T-helper 1 cell treated with Interleukin-12 subunit alpha and Interleukin-12 subunit beta and Interleukin-4 antibody, amounts not matched to agents 30 ng/mL and 1 ng/mL, for 36 hours (primary cell): ENCODE measurements at places on chromosomes 6 and 20. TPM values are rescaled to one million over a fixed set of nuclear protein-coding genes. Genes with fewer than 3 reads are reported as not detected.

The IL17A gene
- not detected in 2 replicates for total RNA-seq

The C20orf141 gene
- total RNA-seq = not detected in 2 replicates

The ARMH2 gene
- 0.78 and 1.6 TPM in 2 replicates for total RNA-seq

The SPDEF gene
- total RNA-seq = not detected in 2 replicates

The SLC17A1 gene
- total RNA-seq = 0.15 TPM in 1 of 2 replicates, not detected in the other

The SNPH gene
- total RNA-seq = 6.1 and 6.8 TPM in 2 replicates

The IL17F gene
- 0.42 and 1.5 TPM in 2 replicates for total RNA-seq

The PARD6B gene
- 4.5 and 5.2 TPM in 2 replicates for total RNA-seq

The KHDRBS2 gene
- total RNA-seq = not detected in 2 replicates

The ELMO2 gene
- total RNA-seq = 97.7 and 112 TPM in 2 replicates
